Progenitor cell of endocrine pancreas (in vitro differentiated cells): ENCODE measurements at places on chromosomes 4 and X.

GRCh38 chr4:57971261-57971660 lies 861.1 kb upstream of the IGFBP7 start:
- no peaks in the 10 kb centered on the region for H3K27me3 ChIP-seq
- no peak overlapping the region for H3K27ac ChIP-seq
- DNase-seq, result no peak
- no peaks in the 10 kb centered on the region for H3K36me3 ChIP-seq
- no peak overlapping the region for H3K4me3 ChIP-seq

DNA sequence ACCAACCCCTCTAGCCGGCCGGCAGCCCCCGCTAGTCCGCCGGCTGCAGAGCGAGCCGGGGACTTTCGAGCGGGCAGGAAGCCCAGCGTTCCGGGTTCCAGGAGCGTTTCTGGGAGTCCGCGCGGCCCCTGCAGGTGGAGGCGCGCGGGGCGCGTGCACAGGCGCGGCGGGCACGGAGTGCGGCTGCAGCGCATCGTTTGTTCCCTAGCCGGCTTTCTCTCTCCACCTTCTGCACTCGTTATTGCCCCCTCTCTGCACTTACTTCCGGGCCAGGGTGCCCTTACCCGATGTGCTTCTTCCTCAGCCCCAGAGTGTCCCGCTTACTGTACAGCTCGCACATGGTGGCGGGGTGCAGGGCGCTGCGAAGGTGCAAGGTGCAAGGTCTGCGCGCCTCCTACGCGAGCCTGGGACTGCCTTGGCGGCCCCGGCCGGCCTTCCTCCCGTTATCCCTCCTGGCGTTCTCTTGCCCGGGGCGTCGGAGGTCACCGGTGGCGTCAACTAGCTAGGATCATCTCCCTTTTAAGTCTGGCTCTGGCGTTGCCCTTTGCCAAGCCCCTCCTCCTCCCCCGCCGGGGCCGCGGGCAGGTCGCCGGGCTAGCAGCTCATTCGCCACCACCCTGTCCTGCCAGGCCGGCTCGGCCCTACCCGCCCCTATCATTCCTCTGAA lies at the start of gene ETNPPL:
TSS of gene ETNPPL (minus strand) at position 495 of the 667 bp plus-strand sequence. CDS start at position 340, 155 bp downstream.
- no peak within 1 kb of the TSS for H3K27ac ChIP-seq
- no peaks in the 10 kb centered on the region for H3K36me3 ChIP-seq
- DNase-seq, result peak; percentile 49
- peaks cover 6% of the 10 kb centered on the region for H3K4me1 ChIP-seq
- peaks cover 21% of the 10 kb centered on the region for H3K27me3 ChIP-seq
- peak within 1 kb of the TSS; percentile 85 for H3K4me3 ChIP-seq

DNA sequence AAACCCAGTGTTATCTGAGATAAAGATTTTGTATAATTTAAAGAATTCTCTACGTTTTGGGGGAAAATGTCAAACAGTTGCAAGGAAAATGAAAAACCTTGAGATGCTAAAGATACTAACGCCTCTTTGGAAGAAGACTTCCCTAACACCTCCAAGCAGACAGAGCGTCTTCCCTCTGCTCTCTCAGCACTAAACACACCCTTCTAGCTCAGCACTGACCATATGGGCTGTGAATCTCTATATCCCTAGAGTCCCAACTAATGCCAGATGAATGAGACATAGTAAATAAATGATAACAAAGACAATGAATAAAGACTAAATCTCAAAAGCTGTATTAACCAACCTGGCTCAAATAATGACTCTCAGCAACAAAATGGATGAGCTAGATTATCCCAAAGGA lies 13.3 kb downstream of the FUNDC1 start:
- H3K4me3 ChIP-seq, result no peak overlapping the region
- no peak for DNase-seq
- H3K4me1 ChIP-seq, result no peaks in the 10 kb centered on the region
- no peak overlapping the region for H3K27ac ChIP-seq
- peaks cover 7% of the 10 kb centered on the region for H3K36me3 ChIP-seq
- no peaks in the 10 kb centered on the region for H3K27me3 ChIP-seq

DNA sequence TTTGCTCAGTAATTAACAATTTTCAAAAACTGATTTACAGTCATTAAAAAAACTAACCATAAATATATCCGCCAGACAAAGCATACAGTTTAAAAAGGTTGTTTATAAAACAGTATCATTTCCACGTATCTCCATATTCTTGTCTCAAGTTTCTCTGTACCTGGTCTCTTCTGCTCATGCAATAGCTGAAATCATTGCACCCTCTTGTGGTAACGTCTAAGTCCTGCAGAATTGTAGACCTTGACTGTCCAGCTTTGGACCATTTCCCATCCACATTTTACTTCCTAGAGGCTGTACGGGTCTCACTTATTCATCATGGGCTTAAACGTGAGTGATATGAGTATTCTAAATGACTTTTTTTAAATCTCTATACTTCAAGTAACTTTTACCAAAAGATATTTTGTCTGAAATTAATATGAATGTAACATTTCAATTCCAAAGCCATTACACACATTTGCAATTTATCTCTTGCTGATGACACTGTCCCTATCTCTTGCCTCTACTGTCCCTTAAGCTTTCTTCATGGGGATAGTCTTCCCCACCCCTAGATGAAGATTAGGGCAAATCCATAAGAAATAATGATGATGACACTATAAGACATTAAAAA lies 118.5 kb downstream of the BTC start:
- peak; percentile 12 for DNase-seq
- no peaks in the 10 kb centered on the region for H3K4me1 ChIP-seq
- H3K27me3 ChIP-seq, result peaks cover 27% of the 10 kb centered on the region
- H3K36me3 ChIP-seq, result no peaks in the 10 kb centered on the region
- no peak overlapping the region for H3K27ac ChIP-seq

- DNase-seq, result no peak
- H3K4me3 ChIP-seq, result no peak overlapping the region
- no peak overlapping the region for H3K27ac ChIP-seq
Measured at GRCh38 chrX:46477435-46477834, 67.8 kb downstream of the ZNF674 start.

- DNase-seq, result no peak
- no peak overlapping the region for H3K27ac ChIP-seq
- H3K4me3 ChIP-seq, result no peak overlapping the region
- no peaks in the 10 kb centered on the region for H3K4me1 ChIP-seq
- no peaks in the 10 kb centered on the region for H3K27me3 ChIP-seq
Measured at GRCh38 chr4:127870688-127871087, 10.0 kb upstream of the PLK4 start.
